ENCODE measurements at places on chromosomes 11 and 22. TPM values are rescaled to one million over a fixed set of nuclear protein-coding genes. Genes with fewer than 3 reads are reported as not detected.

MPPED2 gene
- 25.7 TPM for total RNA-seq

B4GALNT4 gene
- 13.4 TPM for total RNA-seq

NOX4 gene
- 5.4 TPM for total RNA-seq

NTM gene
- total RNA-seq, result 27.8 TPM

GGTLC2 gene
- total RNA-seq, result not detected

OR52E8 gene
- not detected for total RNA-seq
